Activated CD4-positive, alpha-beta memory T cell treated with anti-CD3 and anti-CD28 coated beads, Interleukin-2, amount 10 ng/mL, durations not matched to agents 7 days and 5 days (primary cell): ENCODE measurements at places on chromosomes 2 and 18. TPM values are rescaled to one million over a fixed set of nuclear protein-coding genes. Genes with fewer than 3 reads are reported as not detected.

DNA sequence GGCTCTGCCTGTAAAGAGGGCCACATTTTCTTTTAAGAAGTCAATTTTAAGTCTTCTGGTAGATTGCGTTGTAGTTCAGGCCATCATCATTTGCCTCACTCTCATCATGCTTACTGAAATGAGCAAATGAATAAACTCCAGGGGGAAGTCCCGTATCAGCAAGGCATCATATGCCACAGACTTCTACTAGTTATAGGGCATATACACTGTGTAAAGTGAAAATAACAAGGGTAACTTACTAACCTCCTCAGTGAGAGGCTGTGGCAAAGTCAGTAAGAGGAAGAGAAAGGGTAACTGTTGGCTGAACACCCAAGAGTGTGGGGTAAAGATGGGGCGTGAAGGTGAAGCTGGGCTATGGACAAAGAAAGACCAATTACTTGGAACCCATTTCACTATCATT lies 456.2 kb downstream of the SPAG16 start:
- no peak overlapping the region for H3K4me3 ChIP-seq
- H3K27me3 ChIP-seq, result no peaks in the 10 kb centered on the region
- no peak for DNase-seq
- H3K27ac ChIP-seq, result no peak overlapping the region

DNA sequence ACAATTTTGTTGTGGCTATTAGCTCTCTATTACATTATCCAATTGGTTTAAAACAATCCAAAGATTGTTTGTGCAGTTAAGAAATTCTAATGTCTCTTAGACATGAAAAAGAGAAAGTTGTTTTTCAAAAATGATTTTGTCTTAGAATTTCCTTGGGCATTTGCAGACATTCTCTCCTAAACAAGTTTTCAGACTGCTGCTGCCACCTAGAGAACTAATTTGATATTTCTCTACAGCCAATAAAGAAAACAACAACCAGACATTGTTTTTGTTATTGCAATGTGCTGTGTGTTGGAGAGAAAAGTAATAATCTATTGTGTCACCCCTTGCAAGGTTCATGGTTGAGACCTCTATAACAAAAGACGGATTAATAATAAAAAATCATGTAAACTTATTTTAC lies 119.0 kb upstream of the SYT4 start:
- H3K27me3 ChIP-seq, result no peaks in the 10 kb centered on the region
- no peaks in the 10 kb centered on the region for H3K4me1 ChIP-seq
- H3K36me3 ChIP-seq, result no peaks in the 10 kb centered on the region
- H3K4me3 ChIP-seq, result no peak overlapping the region
- H3K27ac ChIP-seq, result no peak overlapping the region

GRCh38 chr2:156748221-156748620 lies 312.0 kb downstream of the GPD2 start:
- H3K27ac ChIP-seq, result no peak overlapping the region
- no peaks in the 10 kb centered on the region for H3K4me1 ChIP-seq
- H3K4me3 ChIP-seq, result no peak overlapping the region
- no peak for DNase-seq
- no peaks in the 10 kb centered on the region for H3K36me3 ChIP-seq

DNA sequence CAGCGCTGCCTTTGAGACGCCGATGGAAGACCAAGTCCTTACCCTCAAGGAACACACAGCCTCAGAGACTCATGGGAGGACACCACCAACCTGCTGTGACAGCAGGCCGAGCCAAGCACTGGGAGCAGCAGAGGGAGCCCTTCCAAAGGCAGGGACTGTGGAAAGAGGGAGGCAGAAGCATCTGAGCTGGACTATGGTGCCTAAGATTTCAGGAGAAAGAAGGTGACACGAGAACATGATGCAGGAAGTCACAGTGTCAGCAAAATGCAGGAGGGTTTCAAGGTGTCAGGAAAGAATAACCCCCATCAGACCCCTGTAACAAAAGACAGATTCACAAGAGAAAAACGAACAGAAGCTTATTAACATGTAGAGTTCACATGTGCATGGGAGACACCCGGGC lies 24.2 kb upstream of the COX7A2L start:
- DNase-seq, result no peak
- H3K27ac ChIP-seq, result no peak overlapping the region
- no peaks in the 10 kb centered on the region for H3K4me1 ChIP-seq
- no peaks in the 10 kb centered on the region for H3K36me3 ChIP-seq

- no peak overlapping the region for H3K4me3 ChIP-seq
- H3K27me3 ChIP-seq, result no peaks in the 10 kb centered on the region
- peaks cover 1% of the 10 kb centered on the region for H3K4me1 ChIP-seq
- H3K36me3 ChIP-seq, result peaks cover 7% of the 10 kb centered on the region
- no peak overlapping the region for H3K27ac ChIP-seq
Measured at GRCh38 chr2:24855022-24855622, 61.9 kb downstream of the CENPO start.

DNA sequence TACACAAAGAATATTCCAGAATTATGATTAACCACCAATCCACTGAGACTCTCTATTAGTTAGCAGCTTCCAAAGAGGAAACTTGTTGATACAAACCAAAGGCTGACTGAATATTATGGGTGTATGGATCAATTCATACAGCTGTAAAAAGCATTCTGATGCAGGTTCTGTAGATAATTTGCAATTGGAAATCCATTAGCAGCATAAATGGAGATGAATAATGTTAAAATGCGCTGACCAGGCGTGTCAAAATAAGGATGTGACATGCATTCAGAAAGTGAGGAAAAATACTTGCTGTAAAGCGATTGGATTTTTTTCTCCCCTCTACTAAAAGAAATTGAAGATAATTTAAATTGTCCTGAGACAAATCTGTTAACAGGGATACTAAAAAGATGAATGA lies 169.0 kb upstream of the DDX18 start:
- no peak overlapping the region for H3K27ac ChIP-seq
- no peaks in the 10 kb centered on the region for H3K27me3 ChIP-seq
- DNase-seq, result no peak
- H3K4me3 ChIP-seq, result no peak overlapping the region
- no peaks in the 10 kb centered on the region for H3K36me3 ChIP-seq
- no peaks in the 10 kb centered on the region for H3K4me1 ChIP-seq

DNA sequence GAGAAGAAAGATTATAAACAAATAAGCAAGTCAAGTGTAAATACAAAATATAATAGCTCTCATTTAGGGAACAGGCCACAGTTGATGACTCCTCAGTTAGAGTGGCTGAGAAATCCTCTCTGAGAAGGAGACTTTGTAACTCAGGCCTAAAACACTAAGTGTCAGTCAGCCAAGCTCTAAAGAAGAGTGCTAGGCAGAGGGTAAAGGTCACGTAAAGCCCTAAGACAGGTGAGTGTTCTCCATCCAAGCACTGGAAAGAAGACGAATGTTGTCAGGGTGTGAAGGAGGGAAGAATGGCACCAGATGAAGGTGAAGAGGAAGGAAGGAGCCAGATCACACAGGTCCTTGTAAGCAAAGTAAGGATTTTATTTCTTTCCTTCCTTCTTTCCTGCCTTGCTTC lies 24.3 kb downstream of the ERMN start:
- H3K36me3 ChIP-seq, result no peaks in the 10 kb centered on the region
- peaks cover 8% of the 10 kb centered on the region for H3K4me1 ChIP-seq
- no peak overlapping the region for H3K27ac ChIP-seq
- no peak for DNase-seq
- H3K4me3 ChIP-seq, result no peak overlapping the region
- peaks cover 4% of the 10 kb centered on the region for H3K27me3 ChIP-seq

DNA sequence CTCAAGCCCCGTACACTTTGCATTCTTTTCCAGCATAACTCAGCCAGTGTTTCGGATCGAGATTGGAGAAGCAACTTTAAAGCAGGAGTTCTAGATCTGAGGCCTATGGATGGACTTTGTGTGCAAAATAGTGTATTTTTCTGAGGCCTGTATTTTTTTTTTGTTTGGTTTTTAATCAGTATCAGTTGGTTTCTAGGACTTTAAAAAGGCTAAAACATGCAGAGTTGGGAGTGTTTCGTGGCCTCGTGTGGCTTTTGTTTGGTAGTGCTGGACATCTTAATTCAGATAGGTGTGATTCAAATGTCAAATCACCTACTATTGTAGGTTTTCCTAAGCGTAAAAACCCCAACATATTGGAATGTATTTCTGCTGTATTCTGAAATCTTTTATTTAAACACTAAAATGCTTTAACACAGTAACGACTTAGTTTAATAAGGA lies 282 bp upstream of the PUS10 start:
- H3K36me3 ChIP-seq, result peaks cover 26% of the 10 kb centered on the region
- H3K27ac ChIP-seq, result peak overlapping the region; percentile 89
- H3K4me3 ChIP-seq, result peak overlapping the region; percentile 96
- H3K27me3 ChIP-seq, result no peaks in the 10 kb centered on the region
- peaks cover 43% of the 10 kb centered on the region for H3K4me1 ChIP-seq

DNA sequence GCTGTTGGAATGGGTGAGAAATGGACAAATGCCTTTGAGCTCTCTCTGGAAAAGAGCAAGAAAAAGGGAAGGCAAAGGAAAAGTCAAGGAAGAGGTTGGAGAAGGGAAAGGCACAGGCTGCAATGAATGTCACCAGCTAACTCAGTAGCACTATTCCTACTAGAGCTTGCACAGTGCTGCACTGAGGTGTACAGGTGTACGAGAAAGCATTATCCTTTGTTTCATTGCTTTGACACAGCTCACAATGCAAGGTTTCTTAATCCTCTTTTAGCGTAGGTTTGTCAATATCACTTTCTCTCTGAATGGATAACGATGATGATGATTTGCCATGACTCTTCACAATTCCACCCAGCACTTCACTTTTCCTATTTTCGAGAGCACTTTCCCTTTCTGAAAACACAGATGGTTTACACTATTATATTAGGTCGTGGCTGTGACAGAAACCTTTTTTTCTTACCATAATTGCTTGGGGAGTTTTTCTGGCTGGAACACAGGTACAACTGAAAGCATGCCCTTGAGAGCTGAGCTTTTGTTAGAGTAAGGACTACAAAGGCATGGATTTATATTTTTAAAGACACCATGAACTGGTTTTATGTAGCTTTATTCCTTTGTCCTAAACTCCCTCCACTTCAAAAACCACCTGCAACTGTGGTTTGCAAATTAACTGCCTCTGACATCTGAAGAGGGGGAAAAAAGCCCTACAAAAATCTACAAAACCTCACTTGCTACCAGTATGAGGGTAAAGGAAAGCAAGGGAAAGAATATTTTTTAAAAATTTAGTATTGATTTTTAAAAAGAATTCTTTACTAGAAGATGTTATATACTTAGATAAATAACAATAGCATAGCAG lies 265.5 kb downstream of the TGIF1 start:
- no peak overlapping the region for H3K4me3 ChIP-seq
- no peak for DNase-seq
- H3K36me3 ChIP-seq, result no peaks in the 10 kb centered on the region
- no peaks in the 10 kb centered on the region for H3K4me1 ChIP-seq
- H3K27me3 ChIP-seq, result peaks cover 19% of the 10 kb centered on the region

DNA sequence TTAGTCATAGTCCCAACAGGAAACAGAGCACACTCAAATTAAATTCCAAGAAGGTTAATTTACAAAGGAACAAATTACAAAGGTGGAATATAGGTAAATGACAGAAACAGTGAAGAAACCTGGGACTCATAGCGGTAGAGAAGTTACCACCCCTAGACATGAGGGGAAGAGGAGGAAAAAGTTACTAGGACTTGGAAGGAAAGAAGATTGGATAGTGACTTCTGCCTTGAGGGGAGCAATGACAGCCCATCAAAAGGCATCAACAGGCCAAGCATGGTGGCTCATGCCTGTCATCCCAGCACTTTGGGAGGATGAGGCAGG lies 2.4 kb upstream of the PDE11A start:
- H3K4me3 ChIP-seq, result no peak overlapping the region
- no peak overlapping the region for H3K27ac ChIP-seq
- H3K36me3 ChIP-seq, result no peaks in the 10 kb centered on the region
- no peak for DNase-seq
- H3K4me1 ChIP-seq, result peaks cover 6% of the 10 kb centered on the region

DNA sequence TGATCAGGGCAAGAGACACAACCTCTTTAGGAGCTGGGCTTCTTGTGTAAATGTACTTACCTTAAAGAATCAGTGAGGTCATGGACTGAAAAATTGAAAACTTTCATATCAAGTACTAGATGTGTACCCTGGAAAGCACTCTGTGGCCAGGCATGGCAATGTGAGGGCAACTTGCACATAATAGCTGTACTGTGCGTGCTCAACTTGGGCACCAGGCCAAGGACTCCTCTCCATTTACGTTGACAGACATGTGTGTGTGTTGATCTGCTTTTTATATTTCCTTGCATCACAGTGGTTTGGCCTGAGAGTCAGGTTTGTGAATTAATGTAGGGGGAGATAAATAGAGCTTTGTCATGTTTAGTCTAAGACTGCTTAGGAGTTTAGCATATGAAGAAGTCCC lies 669.5 kb upstream of the REG3G start:
- no peak overlapping the region for H3K27ac ChIP-seq
- H3K4me1 ChIP-seq, result no peaks in the 10 kb centered on the region
- no peaks in the 10 kb centered on the region for H3K36me3 ChIP-seq
- DNase-seq, result no peak
- no peaks in the 10 kb centered on the region for H3K27me3 ChIP-seq

- no peak overlapping the region for H3K27ac ChIP-seq
- DNase-seq, result no peak
- no peaks in the 10 kb centered on the region for H3K4me1 ChIP-seq
- no peak overlapping the region for H3K4me3 ChIP-seq
Measured at GRCh38 chr2:1677821-1678165, 66.5 kb downstream of the PXDN start.

GRCh38 chr18:79107886-79108285 lies 38.7 kb downstream of the ATP9B start:
- no peak for DNase-seq
- H3K27ac ChIP-seq, result no peak overlapping the region
- no peaks in the 10 kb centered on the region for H3K27me3 ChIP-seq
- no peak overlapping the region for H3K4me3 ChIP-seq
- H3K36me3 ChIP-seq, result peaks cover 10% of the 10 kb centered on the region
- peaks cover 17% of the 10 kb centered on the region for H3K4me1 ChIP-seq

- H3K36me3 ChIP-seq, result no peaks in the 10 kb centered on the region
- peaks cover 21% of the 10 kb centered on the region for H3K4me1 ChIP-seq
- H3K27me3 ChIP-seq, result peaks cover 28% of the 10 kb centered on the region
- no peak overlapping the region for H3K4me3 ChIP-seq
- no peak for DNase-seq
Measured at GRCh38 chr2:64493788-64494187, 30.3 kb upstream of the AFTPH start.

DNA sequence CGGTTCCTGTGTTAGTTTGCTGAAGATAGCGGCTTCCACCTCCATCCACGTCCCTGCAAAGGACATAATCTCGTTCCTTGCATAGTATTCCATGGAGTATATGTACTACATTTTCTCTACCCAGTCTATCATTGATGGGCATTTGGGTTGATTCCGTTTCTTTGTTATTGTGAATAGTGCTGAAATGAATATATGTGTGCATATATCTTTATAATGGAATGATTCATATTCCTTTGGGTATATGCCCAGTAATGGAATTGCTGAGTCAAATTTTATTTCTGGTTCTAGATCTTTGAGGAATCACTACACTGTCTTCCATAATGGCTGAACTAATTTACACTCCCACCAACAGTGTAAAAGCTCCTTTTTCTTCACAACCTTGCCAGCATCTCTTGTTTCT lies 255.4 kb upstream of the CDH2 start:
- no peak for DNase-seq
- no peaks in the 10 kb centered on the region for H3K4me1 ChIP-seq
- H3K4me3 ChIP-seq, result no peak overlapping the region
- no peaks in the 10 kb centered on the region for H3K27me3 ChIP-seq

Gene RIF1
- 52.4 TPM for total RNA-seq

Gene PRSS56
- total RNA-seq, result not detected

Gene ASPRV1
- 0.98 TPM for total RNA-seq

Gene TCF23
- not detected for total RNA-seq

Gene RTP5
- total RNA-seq, result not detected

Gene IFIH1
- 66.9 TPM for total RNA-seq

Gene UGT1A3
- not detected for total RNA-seq
